ENCODE measurements at places on chromosomes 1 and 21.

DNA sequence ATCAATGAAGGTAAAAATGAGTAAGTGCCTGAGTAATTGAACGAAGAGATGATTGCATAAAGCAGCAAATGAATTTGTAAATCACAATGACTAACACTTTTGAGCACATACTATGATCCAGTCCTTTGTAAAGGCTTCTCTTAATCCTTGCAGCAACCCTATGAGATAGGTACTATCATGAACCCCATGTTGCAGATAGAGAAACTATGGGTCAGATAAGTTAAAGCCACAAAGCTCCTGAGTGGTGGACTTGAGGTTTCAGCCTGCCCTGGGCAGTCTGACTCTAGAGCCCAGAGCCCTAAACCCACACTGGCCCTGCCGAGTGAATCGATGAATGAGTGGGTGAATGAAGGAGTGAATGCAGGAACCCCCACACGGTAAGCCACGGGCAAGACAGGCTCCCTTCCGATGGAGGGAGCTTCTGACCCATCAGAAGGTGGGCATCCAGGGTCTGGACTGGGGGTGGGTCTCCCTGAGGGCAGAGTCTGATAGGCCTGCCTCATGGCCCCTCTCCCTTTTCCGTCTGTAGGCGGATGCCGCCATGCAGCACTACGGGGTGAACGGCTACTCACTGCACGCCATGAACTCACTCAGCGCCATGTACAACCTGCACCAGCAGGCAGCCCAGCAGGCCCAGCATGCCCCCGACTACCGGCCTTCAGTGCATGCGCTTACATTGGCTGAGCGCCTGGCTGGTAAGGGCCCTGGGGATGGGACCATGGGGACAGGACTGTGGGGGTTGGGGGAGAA is 17.0 kb downstream of the DMBX1 start:
- peak; percentile 68 for ATAC-seq

DNA sequence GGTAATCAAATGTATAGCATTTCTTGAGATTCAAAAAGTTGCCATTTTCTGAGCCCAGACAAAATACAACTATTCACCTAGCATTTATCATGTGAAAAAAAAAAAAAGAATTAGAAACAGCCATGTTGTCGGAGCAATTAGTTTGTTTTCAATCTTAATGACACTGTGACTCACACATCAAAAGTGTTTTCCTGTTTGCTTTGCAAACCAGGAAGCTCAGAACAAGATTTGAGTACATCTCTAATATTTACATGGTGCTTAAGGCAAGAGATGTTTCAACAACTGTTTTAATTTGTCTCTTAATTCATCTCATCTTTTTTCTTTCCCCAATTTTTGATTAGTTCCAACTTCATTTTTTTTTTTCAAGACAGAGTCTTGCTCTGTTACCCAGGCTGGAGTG is 62.5 kb upstream of the CAPZB start:
- ATAC-seq, result no peak

DNA sequence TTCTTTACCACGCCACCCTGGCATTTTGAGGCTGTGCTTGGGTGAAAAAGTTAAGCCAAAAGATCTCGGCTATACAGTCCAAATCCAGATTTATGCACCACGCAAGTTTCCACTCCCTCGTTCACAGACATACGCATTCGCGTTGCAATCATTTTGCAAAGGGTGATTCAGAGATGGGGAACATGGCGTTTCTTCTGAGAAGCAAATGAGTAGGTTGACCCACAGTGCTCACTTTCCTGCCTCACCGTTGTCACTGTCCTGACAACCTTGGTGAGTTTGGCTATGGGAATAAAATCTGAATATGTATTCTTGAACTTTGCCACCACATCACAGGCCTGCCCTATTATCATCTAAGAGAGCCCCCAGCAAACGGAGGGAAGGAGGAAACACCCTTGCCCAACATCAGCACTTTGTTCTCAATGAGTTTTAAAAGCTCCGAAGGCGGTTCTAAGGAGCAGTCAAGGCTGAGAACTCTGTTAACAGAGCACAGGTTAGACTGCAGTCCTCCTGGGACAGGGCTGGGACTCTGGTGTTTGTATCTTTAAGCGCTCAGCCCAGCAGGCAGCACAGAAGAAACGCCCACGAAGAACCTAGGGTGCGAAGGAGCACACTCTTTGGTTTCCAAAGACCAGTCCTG is 86.4 kb downstream of the RUNX1 start:
- ATAC-seq, result no peak

- no peak for ATAC-seq
These were observed 85.7 kb upstream of the SLC45A1 start for GRCh38 chr1:8232036-8232757.

- no peak for ATAC-seq
These were observed 3.2 kb upstream of the TTLL10 start for GRCh38 chr1:1170215-1171091.

DNA sequence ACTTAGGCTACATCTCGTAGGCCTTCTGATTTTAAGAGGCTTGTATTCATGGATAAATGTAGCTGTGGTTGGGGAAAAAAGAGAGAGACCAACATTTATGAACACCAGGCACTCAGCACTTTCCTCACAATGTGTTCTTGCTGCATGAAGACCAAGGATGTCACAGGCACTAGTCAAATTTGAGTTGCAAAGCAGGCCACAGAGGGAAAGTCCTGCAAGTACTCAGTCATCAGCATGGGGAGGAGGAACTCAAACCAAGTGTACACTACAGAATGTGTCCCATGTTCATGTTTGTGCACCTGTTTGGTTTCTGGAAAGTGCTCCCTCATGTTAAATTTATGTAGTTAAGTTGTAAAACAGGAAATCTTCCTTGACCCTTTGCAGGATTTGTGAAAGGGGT is 8.7 kb upstream of the MAP3K7CL start:
- ATAC-seq, result no peak

GRCh38 chr1:84299536-84300170 is 1.9 kb upstream of the SAMD13 start:
- ATAC-seq, result no peak

- ATAC-seq, result peak; percentile 91
These were observed 14.0 kb upstream of the SYNC start for GRCh38 chr1:32716312-32717148.

DNA sequence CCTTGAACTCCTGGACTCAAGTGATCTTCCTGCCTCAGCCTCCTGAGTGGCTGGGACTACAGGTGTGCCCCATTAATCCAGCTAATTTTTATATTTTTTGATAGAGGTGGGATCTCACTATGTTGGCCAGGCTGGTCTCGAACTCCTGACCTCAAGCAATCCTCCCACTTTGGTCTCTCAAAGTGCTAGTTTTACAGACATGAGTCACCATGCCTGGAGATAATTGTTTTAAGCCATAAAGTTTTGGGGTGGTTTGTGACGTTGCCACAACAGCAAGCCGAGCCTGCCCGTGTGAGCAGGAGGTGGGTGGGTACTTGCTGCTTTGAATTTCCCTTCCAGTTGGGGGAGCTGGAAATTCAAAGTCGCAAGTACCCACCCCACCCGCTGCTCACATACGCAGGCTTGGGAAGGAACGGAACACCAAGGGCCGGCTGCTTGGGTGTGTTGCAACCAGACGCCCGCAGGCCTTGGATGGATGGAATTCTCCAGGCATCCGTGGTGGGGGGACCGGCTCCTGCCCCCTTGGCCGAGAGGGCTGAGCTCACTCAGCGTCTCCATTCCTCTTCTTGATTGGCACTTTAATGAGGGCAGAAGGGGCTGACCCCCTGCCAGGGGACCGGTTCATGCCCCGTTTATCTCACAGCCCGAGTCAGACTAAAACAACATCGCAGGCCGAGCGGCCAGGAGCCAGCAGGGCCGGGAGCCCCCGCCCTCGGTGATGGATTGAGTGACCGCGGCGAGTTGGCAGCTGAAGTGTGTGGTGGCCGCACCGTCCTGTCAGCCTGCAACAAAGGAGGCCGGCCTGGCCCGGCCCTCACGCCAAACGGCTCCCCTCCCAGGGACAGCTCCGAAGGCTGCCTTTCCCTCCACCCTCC is 78.1 kb downstream of the DHRS3 start:
- ATAC-seq, result peak; percentile 27

DNA sequence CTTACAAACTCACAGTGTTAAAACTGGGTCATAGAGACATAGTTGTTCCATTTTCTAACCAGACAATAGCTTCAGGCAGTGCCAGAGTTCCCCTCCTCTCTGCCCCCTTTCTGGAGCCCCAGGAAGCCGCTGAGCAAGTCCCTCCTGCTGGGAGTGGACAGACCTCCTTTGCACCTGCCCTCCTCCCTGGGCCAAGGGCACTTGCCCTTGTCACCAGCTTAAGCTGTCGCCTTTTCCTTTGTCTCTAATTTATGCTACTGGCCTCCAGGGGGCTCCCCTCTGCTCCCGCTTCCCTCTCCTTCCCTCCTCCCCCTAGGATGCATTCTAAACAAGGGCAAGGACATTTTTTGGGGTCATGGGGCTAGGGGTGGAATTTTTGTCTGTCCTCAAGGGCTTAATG is 182.4 kb downstream of the MIS18A start:
- no peak for ATAC-seq

- ATAC-seq, result no peak
These were observed 173.7 kb downstream of the KCNJ6 start for GRCh38 chr21:37742532-37742931.

- ATAC-seq, result no peak
These were observed 81.0 kb upstream of the KCNK2 start for GRCh38 chr1:215001419-215002021.

- no peak for ATAC-seq
These were observed 3.9 kb downstream of the BCAR3 start for GRCh38 chr1:93677729-93678128.

DNA sequence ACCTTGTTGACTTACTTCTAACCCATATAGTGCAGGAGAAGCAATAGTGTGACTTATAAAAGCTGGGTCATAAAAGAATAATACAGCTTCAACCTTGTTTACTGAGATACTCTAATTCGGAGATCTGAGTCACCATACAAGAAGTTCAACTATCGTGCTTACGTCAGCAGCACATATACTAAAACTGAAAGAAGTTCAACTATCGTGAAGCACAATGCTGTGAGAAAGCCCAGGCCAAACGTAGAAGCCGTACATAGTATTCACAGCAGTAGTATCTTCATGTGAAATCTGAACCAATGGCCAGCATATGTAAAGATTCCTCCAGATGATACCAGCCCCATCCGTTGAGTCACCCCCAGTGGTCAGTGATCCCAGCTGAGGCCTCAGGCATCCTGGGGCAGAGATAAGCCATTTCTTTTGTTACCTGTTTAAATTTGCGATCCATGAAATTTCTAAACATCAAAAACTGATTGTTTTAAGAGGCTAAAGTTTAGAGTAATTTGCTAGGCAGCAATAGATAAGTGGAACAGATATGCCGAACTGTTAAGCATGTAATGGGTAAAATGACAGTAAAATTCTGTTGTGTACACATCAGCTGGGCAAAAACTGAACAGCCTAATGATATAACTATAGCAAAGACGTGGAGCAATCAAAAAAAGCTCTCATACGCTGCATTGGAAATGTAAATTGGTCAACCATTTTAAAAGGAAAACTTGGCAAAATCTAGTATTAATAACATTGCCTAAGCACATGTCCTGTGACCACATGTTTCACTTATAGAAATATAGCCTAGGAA is 53.9 kb upstream of the SAMD13 start:
- peak; percentile 78 for ATAC-seq

DNA sequence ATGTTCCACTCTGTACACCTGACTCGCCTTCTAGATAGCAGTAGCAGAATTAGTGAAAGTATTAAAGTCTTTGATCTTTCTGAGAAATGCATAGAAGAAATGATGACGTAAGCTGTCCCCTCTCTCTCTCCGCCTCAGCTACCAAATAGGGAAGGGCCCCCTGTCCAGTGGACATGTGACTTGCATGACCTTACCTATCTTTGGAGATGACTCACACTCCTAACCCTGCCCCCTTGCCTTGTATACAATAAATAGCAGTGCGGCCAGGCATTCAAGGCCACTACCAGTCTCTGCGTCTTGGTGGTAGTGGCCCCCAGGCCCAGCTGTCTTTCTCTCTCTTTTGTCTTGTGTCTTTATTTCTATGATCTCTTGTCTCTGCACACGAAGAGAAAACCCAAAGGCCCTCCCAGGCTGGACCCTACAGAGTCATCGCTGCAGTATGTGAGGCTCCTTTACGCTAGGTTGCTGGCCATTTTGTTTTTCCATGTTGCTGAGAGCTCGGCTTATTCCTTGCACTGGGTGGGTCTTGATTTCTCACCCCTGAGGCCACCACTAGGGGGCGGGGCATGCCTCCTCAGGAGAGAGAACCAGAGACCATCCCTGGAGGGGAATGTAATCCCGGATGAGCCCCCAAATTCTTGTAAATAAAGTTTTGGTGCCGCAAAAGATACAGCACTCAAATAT is 16.0 kb upstream of the ZBTB8B start:
- no peak for ATAC-seq

- ATAC-seq, result no peak
These were observed 20.7 kb downstream of the FNBP1L start for GRCh38 chr1:93468662-93469061.

DNA sequence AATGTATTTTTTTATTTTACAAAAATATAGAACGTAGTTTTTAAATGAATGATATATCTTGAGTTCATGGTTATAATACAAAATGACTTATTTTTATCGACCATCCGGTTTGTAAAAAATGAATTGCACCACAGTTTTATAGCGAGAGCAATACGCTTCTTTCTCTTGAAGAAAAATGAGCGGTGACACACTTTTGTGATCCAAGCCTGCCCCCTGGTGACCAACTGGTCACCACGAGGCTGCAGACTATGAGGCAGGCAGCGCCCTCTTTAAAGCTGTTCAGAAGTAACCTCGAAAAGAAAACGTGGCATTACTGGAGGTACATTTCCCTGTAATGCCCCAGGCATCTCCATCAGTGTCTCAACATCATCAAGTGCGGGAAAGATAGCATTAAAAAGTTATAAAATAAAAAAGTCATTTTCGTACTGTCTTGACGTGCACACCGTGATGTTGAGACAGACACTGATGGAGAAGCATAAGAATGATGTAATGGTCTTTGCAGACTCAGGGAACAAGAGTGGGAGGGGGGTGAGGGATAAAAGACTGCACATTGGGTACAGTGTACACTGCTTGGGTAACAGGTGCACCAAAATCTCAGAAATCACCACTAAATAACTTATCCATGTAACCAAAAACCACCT is 734.2 kb upstream of the ADAMTS5 start:
- ATAC-seq, result peak; percentile 85

DNA sequence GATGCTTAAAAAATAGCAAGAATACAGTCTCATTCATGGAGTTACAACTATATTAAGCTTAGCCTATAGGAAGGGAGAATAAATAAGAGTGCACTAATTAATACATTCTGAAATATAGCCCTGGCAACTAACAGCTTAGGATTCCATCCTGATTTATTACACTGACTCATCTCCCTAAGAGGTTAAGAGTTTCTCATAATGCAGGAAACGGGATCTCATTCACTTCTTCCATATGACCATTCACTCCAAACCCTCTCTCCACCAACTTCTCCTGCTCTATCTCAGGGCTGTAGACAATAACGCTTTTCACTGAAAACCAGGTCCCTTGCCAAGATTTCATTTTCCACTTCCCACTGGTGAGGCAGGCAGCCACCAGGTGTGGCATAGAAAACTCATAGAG is 168.5 kb upstream of the PLD5 start:
- ATAC-seq, result no peak

DNA sequence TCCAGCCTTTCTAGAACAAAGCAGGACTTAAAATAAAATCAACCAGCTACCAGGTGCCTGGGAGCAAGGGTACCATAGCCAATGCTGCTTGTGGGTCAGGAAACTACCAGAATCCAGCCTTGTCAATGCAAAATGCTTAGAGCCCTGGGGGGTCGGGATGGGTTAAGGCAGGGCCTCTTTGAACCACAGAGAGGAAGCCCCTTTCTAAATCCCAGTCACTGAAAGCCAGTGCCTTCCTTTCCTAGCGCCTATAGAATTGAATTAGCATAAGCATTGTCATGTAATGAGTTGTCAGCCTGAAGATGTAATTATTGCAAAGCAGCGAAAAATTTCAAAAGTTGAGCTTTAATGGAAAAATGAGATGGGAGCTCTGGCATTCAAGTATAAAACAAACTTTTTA is 176.6 kb upstream of the DAB1 start:
- no peak for ATAC-seq

Data from esophagus mucosa (tissue), 1 donor.